ENCODE measurements at places on chromosomes 2 and 18.

GRCh38 chr2:106232638-106233349, 38.7 kb upstream of the UXS1 start:
- DNase-seq = no peak

GRCh38 chr2:48343571-48344440, 186.1 kb upstream of the STON1 start:
- peak; percentile 74 for DNase-seq

DNA sequence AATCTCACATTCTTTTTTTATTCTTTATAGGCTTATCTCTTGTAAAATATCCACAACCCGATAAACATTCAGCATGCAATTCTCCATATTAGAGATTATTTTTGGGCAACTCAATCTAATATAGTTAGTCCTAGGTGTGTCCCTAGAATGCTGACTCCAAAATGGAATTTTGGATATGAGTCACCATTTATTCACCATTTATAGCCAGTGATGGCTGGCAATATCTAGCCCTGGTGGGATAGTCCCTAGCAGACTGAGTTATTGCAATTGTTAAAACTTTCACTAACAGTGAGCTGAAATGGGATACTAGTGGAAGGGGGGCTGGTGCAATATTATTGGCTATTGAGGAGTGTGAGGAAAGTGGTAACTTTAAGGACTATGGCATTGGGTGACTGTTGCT, 401.6 kb downstream of the SLC4A3 start:
- no peak for DNase-seq

DNA sequence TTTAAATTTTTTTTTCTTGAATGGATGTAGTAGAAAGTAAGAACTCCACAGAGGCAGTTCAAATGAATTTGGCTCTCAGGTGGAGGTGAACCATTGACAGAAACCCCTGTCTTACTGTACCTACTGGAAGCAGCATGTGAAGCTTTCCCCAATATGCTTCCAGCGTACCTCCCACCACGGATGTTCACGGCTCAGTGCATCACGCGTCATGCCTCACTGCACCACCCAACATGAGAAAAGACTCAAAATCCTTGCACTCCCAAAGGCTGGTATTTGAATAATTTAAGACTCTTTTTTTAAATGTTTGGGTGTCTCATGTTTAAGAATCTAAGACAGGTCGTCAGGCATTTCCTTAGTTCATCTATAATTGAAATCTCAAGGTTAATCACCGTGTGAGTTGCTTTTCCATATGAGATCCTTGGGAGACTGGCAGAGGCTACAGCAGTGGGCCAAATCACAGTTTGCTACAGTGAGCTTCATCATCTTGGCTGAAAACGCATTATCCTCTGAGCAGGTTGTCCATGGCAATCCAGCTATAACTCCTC, 846.4 kb downstream of the DCDC2C start:
- DNase-seq = no peak

DNA sequence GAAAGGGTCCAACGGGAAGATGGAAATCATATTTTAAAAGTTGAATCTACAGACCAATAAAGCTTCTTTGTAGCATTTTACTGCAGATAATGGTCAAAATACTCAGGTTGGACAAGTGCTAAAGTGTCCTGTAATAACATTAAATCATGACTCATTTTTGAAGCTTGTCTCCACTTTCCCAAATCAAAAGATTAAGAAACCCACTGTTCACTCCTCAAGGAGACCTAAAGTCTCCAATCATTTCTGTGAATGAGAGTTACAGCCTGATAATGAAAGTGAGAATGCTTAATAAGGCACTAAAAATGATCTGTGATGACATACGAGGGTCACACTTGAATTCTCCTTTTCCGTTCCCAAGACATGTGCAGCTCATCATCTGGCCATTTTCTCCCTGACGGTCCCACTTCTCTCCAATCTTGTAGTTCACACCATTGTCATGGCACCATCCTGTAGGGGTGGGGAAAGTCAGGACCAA, 53.4 kb downstream of the ATIC start:
- DNase-seq = no peak

DNA sequence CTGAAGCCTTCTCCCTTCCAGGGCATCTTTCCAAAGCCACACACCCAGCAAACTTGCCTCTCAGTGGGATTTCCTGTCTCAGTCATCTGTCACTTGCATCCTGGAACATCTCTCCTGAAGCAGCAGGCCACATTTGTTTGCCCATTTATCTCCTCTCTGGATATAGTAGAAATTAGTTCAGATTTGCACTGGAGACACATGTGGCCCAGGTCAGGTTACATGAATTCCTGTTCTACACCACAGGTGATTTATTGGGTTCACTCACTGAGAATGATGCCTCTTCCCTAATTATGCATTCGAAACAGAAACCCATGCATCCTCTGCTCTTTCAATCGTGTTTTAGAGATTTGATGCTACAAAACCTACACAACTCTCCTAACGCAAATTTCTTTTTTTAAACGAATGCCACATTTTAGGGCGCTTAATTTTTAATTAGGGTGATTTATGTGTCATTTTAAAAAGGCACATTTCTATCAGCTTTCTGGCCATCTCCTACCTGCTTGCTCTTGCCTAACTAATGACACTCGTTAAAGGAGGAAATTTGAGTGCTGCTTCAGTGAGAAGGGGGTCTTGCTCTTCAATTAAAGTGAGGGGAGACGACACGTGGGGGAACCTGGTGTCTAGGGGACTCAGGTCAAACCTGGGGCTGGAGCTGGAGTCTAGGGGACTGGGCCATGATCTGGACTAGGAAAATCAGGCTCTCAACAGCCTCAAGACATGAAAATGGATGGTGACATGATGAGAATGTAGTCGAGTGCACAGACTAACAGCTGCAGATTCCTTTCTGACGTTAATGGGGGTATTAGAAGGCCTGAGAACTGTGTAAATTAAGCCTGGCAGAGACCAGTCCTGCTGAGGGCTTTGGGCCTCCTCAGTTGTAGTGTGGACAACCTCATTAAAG, 221.4 kb downstream of the CLIP4 start:
- no peak for DNase-seq

DNA sequence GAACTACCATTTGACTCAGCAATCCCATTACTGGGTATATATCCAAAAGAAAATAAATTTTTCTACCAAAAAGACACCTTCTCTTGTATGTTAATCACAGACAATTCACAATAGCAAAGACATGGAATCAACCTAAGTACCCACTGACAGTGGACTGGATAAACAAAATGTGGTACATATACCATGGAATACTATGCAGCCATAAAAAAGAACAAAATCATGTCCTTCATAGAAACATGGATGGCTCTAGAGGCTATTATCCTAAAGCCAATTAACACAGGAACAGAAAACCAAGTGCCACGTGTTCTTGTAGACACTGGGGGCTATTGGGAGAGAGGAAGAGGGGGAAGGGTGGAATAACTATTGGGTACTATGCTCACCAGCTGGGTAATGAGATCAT, 27.7 kb downstream of the FLACC1 start:
- no peak for DNase-seq

- DNase-seq = no peak
These were observed 294.6 kb downstream of the RDH14 start for GRCh38 chr2:18265614-18266586.

- DNase-seq = no peak
These were observed 71.3 kb downstream of the TNFRSF11A start for GRCh38 chr18:62396381-62396780.

- DNase-seq = no peak
These were observed 148.5 kb upstream of the DNMT3A start for GRCh38 chr2:25490217-25490616.

DNA sequence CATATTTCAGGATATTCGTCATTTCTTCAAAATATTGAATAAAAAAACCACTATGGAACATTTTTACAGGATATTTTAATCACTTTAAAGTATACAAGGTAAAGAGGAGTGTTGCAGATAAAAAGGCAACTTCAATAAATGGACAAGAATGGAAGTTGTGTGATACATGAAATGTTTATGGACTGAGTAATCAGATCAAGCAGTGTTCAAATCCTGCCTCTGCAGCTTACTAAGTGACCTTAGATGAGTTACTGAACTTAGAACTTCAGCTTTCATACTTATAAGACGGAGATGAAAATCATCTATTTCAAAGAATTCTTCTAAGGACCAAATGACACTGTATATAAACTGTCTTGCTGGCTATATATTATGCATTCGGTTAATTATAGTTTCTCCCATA, 87.2 kb downstream of the LNPK start:
- no peak for DNase-seq

- peak; percentile 21 for DNase-seq
These were observed 29.5 kb downstream of the INPP4A start for GRCh38 chr2:98473995-98474780.

DNA sequence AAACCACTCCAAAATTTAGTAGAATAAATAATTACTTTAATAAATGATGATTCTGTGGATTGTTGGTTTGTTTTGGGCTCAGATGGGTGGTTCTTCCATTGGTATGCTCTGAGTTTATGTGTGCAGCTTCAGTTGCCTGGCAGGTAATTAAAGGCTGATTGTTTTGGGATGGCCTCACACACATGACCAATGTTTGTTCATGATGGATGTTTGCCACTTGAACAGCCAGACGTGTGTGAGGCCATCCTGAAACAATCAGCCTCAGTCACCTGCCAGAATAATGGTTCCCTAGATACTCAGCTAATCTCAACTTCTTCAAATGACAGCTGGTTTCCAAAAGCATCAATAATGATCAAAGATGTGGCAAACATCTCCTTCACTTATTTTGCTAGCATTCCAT, 352.5 kb upstream of the GULP1 start:
- DNase-seq = no peak

DNA sequence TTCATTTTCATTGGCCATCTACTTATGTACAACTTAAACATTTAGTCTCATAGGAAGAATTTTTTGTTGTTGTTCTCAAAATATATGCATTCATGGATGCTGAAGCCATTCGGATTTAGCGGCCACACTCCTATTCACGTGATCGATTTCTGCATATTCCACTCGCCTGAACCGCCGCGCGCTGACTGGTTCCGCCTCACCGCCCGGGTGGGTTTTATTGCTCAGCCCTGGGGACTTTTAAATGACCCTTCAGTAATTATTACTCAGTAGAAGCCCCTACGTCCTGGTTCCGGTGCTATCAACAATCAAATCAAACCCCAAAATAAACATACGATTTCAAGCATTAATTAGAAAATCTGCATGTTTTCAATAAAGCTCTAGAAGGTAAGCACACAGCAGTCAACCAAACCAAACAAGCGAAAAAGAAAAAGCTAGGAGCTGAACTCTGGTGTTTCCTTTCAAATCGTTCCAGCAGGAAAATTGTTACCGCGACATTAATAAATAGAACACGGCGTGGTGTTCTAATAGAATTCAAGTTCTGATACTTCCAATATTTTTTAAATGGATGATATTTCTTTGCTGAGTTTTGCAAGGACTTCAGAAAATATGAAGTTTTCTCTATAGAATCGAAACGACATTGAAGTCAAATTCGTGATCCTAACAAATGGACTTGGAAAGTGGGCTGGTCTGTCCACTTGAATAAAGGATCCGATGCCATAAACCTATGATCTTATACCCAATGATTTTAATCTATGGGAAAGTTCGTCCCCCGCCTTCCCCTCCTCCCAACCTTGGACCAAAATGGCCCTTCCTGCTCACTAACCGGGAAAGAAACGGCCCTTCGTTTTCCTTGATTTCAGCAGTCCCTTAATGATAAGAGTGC, 9.3 kb downstream of the PAX3 start:
- no peak for DNase-seq

DNA sequence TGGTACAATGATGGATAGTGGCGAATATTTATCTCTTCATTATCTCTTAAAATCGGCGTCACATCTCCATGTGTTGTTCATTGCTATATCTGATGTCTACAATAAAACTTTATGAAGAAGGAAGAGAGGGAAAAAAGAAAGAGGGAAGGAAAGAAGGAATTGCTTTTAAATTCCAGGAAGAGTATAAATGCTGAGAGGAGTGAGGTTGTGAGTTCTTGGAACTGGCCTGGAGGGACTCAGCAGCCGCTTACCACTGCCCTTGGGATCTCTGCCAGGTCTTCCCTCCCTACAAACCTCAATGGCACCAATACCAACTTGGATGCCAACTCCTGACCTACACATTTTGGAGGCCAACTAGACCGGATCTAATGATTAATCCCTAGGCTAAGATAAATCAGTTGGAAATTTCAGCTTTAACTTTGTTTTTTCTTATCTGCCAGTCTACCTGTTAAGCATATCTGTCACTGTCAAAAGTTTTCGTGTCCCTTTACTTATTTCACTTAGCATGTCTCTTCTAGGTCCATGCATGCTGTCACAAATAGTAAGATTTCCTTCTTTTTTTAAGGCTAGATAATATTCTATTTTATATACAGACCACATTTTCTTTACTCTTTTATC, 9.8 kb downstream of the SCN9A start:
- no peak for DNase-seq

DNA sequence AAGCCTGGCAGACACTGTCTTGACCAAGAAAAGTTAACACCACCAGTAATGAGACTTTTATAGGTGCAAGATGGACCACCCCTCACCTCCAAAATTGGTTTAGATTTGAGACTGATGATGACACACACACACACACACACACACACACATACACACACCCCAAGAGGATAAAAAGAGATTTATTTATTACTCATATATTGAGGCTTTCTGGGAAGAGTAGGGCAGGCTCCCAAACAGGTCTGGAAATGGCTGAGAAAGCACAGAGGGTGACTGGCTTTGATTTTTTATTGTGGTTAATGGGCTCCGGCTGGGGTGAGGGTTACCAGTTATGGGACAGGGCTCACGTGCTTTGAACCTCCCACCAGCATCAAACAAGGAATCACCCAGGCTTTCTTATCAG, 54.2 kb upstream of the ADAM23 start:
- DNase-seq = no peak

- no peak for DNase-seq
These were observed 380.6 kb downstream of the SOX11 start for GRCh38 chr2:6072768-6073167.

DNA sequence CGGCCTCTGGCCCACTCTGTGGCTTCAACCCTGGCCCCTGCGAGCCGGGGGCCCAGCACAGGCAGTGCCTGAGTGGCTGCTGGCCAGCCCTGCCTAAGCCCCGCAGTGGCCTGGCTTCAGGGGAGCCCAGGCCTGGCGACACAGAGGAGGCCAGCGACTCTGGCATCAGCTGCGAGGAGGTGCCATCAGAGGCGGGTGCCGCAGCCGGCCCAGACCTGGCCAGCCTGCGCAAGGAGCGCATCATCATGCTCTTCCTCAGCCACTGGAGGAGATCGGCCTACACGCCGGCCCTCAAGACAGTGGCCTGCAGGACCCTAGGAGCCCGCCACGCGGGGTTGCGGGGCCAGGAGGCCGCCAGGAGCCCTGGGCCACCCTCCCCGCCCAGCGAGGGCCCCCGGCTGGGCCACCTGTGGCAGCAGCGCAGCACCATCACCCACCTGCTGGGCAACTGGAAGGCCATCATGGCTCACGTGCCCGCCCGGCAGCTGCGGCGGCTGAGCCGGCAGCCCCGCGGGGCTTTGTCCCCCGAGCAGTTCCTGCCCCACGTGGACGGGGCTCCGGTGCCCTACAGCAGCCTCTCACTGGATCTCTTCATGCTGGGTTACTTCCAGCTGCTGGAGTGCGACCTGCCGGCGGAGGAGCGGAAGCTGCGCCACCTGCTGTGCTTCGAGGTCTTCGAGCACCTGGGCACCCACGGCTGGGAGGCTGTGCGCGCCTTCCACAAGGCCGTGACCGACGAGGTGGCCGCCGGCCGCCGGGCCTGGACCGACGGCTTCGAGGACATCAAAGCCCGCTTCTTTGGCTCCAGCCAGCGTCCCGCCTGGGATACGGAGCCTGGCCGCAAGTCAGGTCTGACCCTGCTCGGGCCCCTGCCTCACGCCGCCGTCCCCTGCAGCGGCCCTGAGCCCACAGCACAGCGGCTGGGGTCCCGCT, 7.5 kb upstream of the KLHL30 start:
- no peak for DNase-seq

Measured in central memory CD4-positive, alpha-beta T cell (primary cell).